Stimulated activated CD8-positive, alpha-beta memory T cell treated with anti-CD3 and anti-CD28 coated beads, Interleukin-4, amount 100 ng/mL, for 48 hours (primary cell): ENCODE measurements at places on chromosomes 5 and 9.

GRCh38 chr5:135399794-135400542 lies 937 bp upstream of the MACROH2A1 start:
- DNase-seq = no peak

- DNase-seq = no peak
Observed at GRCh38 chr5:23405316-23406068, 101.9 kb upstream of the PRDM9 start.

DNA sequence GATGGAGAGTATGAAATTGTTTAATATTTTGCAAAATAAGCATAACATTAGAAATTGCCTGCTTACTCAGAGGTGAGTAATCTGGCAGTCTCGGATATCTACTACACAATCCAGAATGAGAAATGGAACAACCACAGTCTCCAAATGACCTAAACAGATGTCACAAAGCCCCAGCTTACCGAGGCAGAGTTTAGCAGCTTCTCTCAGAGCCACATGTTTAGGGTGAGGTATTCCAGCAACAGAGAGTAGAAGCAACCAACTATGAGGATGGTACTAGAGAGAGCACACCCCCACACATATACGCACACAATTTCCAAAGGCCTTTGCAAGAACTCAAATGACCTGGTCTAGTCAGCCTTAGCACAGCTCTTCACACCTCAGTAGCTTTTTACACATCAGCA lies 122.7 kb upstream of the LPAR1 start:
- no peak for DNase-seq

- no peak for DNase-seq
Observed at GRCh38 chr5:75993183-75993582, 90.0 kb upstream of the SV2C start.

DNA sequence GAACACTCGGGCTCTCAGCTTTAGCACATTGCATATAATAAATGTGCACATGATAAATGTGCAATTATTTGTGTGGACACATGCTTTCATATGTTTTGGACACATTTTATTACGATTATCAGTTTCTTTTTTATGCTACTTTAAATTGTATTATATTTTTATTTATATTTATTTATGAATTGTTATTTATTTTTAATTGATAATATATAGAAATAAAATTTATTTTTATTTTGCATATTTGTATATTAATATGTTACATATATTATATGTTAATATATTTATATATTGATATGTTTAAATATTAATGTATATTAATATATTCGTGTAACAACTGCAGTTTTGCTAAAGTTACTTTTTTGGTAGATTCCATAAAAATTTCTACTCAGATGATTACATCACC lies 454.8 kb upstream of the CDH10 start:
- DNase-seq = no peak

DNA sequence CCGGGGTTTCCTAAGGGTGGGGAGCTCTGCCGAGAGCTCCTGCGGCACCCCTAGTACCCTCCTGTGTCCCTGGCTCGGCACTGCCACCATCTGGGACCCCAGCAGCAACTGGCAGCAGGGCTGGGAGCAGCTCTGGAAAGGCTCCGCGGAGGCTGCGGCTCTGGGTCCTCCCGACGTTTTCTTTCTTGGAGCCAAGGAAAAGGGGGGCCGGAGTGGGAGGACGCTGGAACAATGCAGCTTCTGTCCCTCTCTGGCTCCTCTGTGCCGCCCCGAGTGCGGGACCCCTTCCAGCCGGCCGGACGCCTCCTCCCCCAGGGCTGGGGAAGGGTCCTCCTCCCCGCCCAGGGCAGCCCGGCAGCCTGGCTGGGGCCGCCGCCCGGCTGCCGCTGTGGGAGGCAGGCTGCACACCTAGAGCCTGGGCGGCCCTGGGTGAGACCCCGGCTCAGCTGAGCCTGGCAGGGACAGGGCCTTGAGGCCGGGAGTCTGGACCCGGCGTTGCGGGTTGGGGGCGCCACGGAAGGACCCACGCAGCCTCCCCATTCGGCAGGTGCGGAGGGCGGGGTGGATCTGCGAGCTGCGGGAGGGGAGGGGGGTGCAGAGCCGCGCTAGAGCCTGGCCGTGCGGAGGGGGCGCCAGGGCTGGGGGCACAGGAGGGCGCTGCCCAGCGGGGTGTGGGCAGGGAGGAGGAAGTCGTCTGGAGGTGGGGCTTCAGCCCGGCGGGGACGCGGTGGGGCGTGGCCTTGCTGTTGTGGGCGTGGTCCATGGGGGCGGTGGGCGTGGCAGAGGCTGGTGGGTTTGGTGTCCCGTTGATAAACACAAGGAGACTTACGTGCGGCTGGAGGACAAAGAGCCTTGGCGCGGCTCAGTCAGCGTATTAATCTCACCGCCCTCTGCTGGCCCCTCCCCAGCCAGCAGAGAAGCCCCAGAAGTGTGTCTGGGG lies 15.1 kb downstream of the GPSM1 start:
- DNase-seq = peak; percentile 90

DNA sequence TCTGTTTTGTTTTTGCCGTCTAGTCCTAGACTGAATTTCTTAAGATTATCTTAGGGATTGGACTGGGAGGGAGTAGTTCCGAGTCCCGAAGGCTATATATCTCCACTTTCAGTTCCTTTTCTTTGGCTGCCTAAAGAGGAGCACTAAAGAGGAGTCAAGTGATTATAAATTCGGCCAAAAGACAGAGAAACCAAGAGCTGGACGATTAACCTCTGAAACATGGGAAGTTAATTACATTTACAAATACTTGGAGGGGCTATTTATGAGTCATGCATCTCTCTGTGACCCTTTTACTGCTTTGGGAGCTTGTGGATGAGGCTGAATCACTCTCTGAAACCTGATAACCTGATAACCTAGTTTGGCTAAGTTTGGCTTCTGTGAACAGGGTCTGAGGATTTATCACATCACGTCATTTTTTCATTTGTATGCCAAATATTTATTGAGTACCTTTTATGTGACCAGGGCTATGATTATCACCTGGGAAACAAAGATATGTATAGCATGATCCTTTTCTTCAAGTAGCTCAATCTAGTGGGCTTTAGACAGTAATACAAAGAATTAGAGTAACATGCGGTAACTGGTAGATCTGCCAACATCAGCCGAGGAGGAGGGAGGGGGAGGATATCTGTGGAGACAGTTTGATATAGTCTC lies 180.9 kb downstream of the CD180 start:
- no peak for DNase-seq

GRCh38 chr5:137332296-137332695 lies 166.8 kb downstream of the SPOCK1 start:
- no peak for DNase-seq

DNA sequence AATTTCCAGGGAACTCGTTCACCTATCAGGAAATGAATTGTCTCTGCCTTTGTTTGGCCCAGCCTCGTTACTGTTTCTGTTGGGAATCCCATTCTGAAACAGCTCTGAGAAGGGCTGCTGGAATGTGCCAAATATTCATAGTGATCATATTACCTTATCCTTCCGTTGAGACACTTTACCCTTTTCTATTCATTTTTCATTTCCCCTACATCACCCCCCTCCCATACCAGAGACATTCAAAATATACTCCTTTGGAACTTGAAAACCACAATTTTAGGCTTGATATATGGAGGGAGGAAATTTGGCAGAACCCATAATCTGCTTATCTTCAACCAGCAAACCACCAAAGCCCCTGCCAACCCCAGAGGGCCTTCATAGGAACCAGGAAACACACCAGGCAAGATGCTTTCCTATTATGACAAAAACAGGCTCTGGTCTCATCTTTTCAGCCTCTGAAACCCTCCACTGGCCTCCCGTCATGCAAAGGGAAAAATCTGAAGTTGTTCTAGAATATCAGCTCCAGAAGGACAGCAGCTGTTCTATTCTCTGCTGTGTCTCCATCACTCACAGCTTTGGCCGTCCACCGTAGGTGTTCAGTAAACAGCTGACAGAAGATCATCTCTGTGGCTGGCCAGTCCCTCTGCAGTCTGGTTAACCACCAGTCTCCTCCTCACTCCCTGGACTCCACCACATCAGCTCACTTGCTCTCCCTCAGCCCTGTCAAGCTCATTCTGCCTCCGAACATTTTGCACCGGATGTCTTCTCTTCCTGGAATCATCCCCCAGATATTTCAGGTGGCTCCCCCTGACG lies 217.2 kb upstream of the WWC1 start:
- no peak for DNase-seq
